Activated B cell treated with CpG ODN at 0.5 μM for 24 hours (primary cell): ENCODE measurements at places on chromosomes 5 and 9.
A peak's percentile ranks its signal among the peaks of the same experiment; 100 is the strongest.

DNA sequence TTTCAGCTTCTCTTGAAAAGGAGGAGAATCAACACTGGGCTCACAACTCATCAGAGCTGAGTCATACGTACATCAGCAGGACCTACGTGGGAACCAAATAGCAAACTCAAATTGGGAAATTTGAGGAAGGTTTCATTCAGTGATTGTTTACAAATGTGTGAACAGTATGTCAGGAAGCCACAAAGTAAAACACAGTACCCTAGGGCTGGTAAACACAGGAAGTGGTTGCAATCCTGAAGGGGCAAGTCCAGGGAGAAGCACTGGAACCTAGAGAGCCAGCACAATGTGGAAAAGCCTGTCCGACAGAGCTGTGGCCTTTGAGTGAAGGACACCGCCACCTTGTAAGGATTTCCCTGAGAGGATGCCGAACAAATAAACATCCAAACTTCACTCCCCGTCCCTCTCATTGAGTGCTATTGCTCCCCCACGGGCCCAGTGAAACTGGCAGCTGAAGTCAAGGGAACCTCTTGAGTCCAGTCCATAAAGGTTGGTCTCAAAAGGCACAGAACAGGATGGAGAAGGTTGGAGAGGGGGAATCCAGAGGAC is 26.7 kb upstream of the RICTOR start:
- no peaks in the 10 kb centered on the region for H3K27me3 ChIP-seq
- no peak overlapping the region for H3K27ac ChIP-seq
- no peaks in the 10 kb centered on the region for H3K36me3 ChIP-seq
- H3K4me3 ChIP-seq = no peak overlapping the region

- H3K4me1 ChIP-seq = no peaks in the 10 kb centered on the region
- H3K36me3 ChIP-seq = peaks cover 8% of the 10 kb centered on the region
- DNase-seq = no peak
- no peaks in the 10 kb centered on the region for H3K27me3 ChIP-seq
- H3K4me3 ChIP-seq = no peak overlapping the region
These were observed 18.4 kb downstream of the FAM219A start for GRCh38 chr9:34440017-34440416.

GRCh38 chr5:71658916-71659662 is 60.0 kb upstream of the CARTPT start:
- H3K4me3 ChIP-seq = no peak overlapping the region
- no peaks in the 10 kb centered on the region for H3K4me1 ChIP-seq
- H3K27ac ChIP-seq = no peak overlapping the region
- peaks cover 31% of the 10 kb centered on the region for H3K36me3 ChIP-seq
- no peak for DNase-seq

- no peaks in the 10 kb centered on the region for H3K27me3 ChIP-seq
- H3K36me3 ChIP-seq = no peaks in the 10 kb centered on the region
- DNase-seq = no peak
These were observed 202.7 kb upstream of the RGMB start for GRCh38 chr5:98570661-98571191.

DNA sequence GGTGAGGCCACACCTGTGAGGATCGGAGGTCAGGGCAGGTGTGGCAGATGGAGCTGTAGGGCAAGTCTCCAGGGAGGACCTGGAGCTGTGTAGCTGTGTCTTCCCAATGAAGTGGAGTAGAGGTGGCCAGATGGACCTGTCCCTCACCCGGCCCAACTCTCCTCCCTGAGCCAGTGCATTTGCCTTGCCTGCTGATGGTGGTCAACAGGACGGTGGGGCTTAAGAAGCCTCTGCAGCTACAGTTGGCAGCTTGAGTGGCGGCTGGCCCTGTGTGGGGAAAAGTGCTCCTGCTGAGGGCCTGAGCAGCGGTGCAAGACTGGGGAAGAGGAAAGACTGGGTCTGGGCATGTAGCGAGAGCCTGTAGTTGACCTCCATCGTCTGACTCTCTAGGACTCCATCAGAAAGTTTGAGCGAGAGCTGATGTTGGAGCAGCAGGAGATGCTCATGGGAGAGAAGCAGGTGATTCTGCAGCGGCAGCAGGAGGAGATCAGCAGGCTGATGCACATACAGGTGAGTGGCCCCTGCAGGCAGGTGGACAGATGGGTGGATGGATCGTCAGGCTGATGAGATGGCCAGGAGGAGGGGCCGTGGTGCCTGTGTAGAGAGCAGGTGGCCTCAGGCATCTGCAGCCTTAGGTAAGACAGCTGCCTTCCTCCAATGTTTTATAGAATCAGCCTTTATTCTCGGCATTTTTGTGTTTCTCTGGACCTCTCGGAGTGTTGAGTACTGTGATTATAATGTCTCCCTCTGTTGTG is 24.9 kb downstream of the PITX1 start:
- H3K27me3 ChIP-seq = peaks cover 7% of the 10 kb centered on the region

DNA sequence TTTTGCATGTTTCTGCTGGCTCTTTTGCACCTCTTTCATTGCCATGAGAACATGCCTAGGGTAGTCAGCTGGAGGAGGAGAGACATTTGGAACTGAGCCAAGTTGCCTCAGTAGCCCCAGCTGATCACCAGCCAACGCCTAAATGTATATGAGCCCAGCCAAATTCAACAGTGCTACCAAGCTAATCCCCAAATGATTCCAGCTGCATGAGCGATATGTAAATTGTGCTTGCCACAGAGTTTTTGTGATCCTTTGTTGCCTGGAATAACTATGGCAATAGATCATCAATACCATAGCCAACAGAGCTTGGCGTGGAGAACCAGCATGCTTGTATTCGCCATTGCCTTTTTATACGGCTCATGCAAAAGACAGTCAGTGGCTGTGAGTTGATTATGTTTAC is 110.5 kb downstream of the PRDM6 start:
- H3K4me3 ChIP-seq = no peak overlapping the region
- no peaks in the 10 kb centered on the region for H3K36me3 ChIP-seq
- no peak for DNase-seq

GRCh38 chr5:172952034-172952511 is 7.2 kb upstream of the RPL26L1 start:
- no peak overlapping the region for H3K27ac ChIP-seq
- no peaks in the 10 kb centered on the region for H3K27me3 ChIP-seq
- no peak for DNase-seq
- H3K4me3 ChIP-seq = no peak overlapping the region
- H3K4me1 ChIP-seq = peaks cover 11% of the 10 kb centered on the region

GRCh38 chr5:96318569-96319110 is 114.4 kb downstream of the PCSK1 start:
- H3K4me3 ChIP-seq = no peak overlapping the region
- no peak overlapping the region for H3K27ac ChIP-seq
- DNase-seq = no peak
- no peaks in the 10 kb centered on the region for H3K4me1 ChIP-seq

- DNase-seq = no peak
- H3K27ac ChIP-seq = no peak overlapping the region
- H3K4me3 ChIP-seq = no peak overlapping the region
- no peaks in the 10 kb centered on the region for H3K27me3 ChIP-seq
- H3K36me3 ChIP-seq = no peaks in the 10 kb centered on the region
These were observed 149.7 kb upstream of the ADAMTS16 start for GRCh38 chr5:4990462-4990861.

- H3K4me3 ChIP-seq = peak overlapping the region; percentile 82
- H3K27me3 ChIP-seq = peaks cover 2% of the 10 kb centered on the region
- H3K4me1 ChIP-seq = peaks cover 35% of the 10 kb centered on the region
These were observed 10.0 kb upstream of the GRIN1 start for GRCh38 chr9:137128862-137129455.

GRCh38 chr5:54517512-54518145 is at the start of gene SNX18:
SNX18 (plus strand) TSS chr5:54517759; CDS start chr5:54517953, 194 bp downstream.
- peaks cover 30% of the 10 kb centered on the region for H3K36me3 ChIP-seq
- H3K4me3 ChIP-seq = peak within 1 kb of the TSS; percentile 86
- peaks cover 25% of the 10 kb centered on the region for H3K4me1 ChIP-seq
- H3K27me3 ChIP-seq = no peaks in the 10 kb centered on the region
- H3K27ac ChIP-seq = peak within 1 kb of the TSS; percentile 50

GRCh38 chr9:122338994-122339393 is 31.8 kb upstream of the PTGS1 start:
- no peaks in the 10 kb centered on the region for H3K36me3 ChIP-seq
- H3K4me1 ChIP-seq = peaks cover 7% of the 10 kb centered on the region

GRCh38 chr9:19379697-19380046 is 364 bp downstream of the RPS6 start:
- H3K4me1 ChIP-seq = peaks cover 49% of the 10 kb centered on the region
- no peak for DNase-seq
- H3K27ac ChIP-seq = peak overlapping the region; percentile 99
- H3K4me3 ChIP-seq = peak overlapping the region; percentile 100
- no peaks in the 10 kb centered on the region for H3K27me3 ChIP-seq

DNA sequence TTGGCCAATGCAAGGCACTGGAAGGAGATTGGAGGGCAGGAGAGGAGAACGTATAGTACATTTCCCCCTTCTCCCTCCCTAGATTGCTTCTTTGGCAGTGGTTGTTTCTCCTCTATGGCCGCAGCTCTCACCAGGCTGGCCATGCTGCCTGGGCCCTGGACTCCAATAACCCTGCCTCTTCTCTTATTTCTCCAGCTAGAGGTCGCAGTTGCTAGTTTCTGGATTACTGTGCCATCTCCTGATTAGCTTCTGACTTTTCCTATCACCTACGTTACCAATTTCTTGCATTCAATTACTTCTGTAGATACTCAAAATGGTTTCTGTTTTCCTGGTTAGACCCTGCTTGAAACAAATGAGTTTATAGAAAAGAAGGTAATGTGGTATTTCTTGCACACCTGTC is 2.4 kb upstream of the MACIR start:
- H3K27ac ChIP-seq = no peak overlapping the region
- H3K4me3 ChIP-seq = no peak overlapping the region
- H3K27me3 ChIP-seq = peaks cover 10% of the 10 kb centered on the region
- peaks cover 18% of the 10 kb centered on the region for H3K4me1 ChIP-seq

- no peak overlapping the region for H3K4me3 ChIP-seq
- H3K4me1 ChIP-seq = no peaks in the 10 kb centered on the region
- no peak for DNase-seq
- H3K27me3 ChIP-seq = peaks cover 3% of the 10 kb centered on the region
These were observed 212.9 kb downstream of the ARRDC3 start for GRCh38 chr5:91170266-91170665.

DNA sequence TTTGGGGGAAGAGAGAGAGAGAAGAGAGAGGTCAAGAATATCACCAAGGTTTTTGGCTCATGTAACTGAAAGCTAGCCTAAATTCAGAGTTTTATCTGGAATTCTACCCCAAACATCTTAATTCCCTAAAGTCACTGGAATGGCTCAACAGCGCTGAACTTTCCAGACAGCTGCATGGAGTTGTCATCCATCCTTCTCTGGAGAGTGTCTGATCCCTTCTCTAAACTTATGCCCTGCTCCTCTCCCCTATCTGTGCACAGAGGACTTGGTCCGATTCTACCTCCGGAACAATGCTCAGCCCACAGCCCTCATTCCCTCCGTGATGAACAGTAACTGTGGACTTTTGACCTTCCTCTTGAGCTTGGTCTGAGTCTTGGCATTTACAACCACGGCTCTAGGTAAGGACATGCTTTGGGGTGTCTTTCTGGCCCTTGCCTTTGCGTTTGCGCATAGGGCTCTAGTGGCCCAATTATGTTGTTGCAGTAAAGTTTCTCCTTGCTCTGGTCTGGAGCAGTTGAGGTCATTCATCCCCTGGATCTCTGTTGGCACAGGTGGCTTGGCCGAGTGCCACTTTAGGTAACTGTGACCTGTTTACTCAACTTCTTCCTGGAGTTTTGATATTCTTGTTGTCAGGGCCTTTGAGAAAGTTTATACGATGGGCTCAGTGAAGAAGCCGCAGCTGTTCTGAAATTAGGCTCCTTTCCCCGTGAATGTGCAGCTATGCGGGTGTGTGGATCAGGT is 18.3 kb upstream of the CD180 start:
- peak overlapping the region; percentile 76 for H3K4me3 ChIP-seq
- DNase-seq = no peak
- no peaks in the 10 kb centered on the region for H3K27me3 ChIP-seq
- peak overlapping the region; percentile 98 for H3K27ac ChIP-seq

DNA sequence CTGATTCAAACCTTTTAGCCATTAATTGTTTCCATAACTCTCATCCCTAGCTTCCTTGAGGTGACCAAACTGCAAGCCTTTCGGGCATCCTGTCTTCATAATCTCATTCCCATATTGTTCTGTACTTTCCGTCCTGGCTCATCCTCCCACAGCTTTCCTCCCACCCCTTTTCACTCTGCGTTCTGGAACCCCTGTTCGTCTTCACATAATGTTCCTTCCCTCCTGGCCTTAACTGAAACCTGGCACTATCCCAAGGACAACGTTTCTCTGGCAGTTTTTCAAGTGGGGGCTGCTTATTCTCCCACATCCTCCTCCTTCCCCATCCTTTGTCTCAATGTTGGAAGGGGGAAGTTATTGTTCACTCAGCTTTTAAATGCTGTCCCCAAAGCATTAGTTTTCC is 1.5 kb downstream of the ZNF189 start:
- H3K27ac ChIP-seq = no peak overlapping the region
- H3K36me3 ChIP-seq = peaks cover 78% of the 10 kb centered on the region
- no peak for DNase-seq
- peak overlapping the region; percentile 97 for H3K4me3 ChIP-seq

- no peaks in the 10 kb centered on the region for H3K27me3 ChIP-seq
- no peak for DNase-seq
- H3K4me1 ChIP-seq = no peaks in the 10 kb centered on the region
- no peak overlapping the region for H3K27ac ChIP-seq
- no peak overlapping the region for H3K4me3 ChIP-seq
- H3K36me3 ChIP-seq = no peaks in the 10 kb centered on the region
These were observed 89.2 kb downstream of the TEK start for GRCh38 chr9:27198190-27198589.

GRCh38 chr5:156913719-156914370 is 49.2 kb downstream of the TIMD4 start:
- H3K4me1 ChIP-seq = peaks cover 31% of the 10 kb centered on the region
- no peak for DNase-seq
- H3K4me3 ChIP-seq = peak overlapping the region; percentile 71
- no peaks in the 10 kb centered on the region for H3K36me3 ChIP-seq
